ENCODE measurements at places on chromosomes 11 and 22. TPM values are rescaled to one million over a fixed set of nuclear protein-coding genes. Genes with fewer than 3 reads are reported as not detected.

LRRC74B gene
- total RNA-seq: not detected

DNA sequence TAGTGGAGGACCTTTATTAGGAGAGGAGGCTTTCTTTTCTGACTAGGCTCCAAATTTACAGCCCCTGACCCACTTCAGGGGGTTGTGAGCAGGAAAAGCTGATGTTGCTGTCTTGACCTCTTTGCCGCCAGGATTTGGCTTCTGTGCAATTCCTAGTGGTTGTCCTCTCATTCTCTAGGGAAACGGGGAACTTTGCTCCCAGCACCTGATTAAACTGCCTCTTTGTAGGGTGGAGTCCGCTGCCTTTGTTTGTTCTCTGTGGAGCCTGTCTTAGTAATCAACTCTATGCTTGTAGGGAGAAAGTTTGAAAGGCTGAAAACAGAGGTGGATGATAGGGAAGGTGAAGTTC is 16.3 kb downstream of the CTNND1 start:
- DNase-seq: no peak

- no peak for DNase-seq
Observed at GRCh38 chr22:45225732-45226502, 14.8 kb downstream of the KIAA0930 start.

DNA sequence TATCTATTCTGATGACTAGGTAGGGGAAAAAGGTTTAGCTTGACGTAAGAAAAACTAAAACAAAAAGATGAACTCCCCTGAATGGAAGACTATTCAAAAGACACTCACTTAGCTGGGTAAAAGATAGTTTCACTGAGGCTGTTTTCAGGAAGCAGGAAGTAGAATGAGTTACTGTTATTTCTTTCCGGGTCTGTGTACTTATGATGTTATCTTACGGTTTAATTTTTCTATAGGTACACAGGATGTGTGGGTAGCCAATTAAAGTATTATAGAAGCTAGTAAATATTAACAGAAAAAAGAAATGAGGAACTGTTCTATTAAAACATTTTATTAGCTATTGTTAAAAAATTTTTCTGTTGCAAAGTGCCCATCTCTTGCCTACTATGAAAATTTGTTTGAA is 45.8 kb upstream of the MMP7 start:
- no peak for DNase-seq

- DNase-seq: no peak
Observed at GRCh38 chr11:31996159-31996881, 94.6 kb upstream of the RCN1 start.

RIMBP3C gene
- 0.22 TPM for total RNA-seq

GRCh38 chr11:46238967-46239800 is 38.3 kb upstream of the CREB3L1 start:
- peak; percentile 89 for DNase-seq

- DNase-seq: no peak
Observed at GRCh38 chr22:33051960-33052839, 6.0 kb downstream of the SYN3 start.

DNA sequence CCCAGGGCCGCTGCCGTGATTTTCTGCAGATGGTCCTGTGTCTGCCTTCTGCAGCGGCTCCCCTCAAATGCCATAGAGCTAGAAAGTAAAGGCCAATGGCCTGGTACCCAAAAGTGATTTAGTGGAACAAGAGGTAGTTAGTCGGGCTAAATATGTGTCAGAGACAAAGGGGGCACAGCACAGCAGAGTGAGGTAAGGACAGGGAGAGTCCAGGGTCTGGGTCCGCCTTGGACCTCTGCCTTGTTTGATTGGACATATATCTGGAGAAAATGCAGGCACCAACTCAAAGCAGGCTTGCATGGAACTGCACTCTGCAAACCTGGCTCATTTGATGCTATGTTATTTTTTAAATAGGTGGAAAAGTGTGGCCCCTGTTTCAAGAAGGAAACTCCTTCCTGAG is 249.6 kb upstream of the B3GAT1 start:
- no peak for DNase-seq

- no peak for DNase-seq
Observed at GRCh38 chr22:17101475-17102296, 16.9 kb downstream of the IL17RA start.

OR5T2 gene
- not detected for total RNA-seq

NFAM1 gene
- total RNA-seq: 0.91 TPM

DNA sequence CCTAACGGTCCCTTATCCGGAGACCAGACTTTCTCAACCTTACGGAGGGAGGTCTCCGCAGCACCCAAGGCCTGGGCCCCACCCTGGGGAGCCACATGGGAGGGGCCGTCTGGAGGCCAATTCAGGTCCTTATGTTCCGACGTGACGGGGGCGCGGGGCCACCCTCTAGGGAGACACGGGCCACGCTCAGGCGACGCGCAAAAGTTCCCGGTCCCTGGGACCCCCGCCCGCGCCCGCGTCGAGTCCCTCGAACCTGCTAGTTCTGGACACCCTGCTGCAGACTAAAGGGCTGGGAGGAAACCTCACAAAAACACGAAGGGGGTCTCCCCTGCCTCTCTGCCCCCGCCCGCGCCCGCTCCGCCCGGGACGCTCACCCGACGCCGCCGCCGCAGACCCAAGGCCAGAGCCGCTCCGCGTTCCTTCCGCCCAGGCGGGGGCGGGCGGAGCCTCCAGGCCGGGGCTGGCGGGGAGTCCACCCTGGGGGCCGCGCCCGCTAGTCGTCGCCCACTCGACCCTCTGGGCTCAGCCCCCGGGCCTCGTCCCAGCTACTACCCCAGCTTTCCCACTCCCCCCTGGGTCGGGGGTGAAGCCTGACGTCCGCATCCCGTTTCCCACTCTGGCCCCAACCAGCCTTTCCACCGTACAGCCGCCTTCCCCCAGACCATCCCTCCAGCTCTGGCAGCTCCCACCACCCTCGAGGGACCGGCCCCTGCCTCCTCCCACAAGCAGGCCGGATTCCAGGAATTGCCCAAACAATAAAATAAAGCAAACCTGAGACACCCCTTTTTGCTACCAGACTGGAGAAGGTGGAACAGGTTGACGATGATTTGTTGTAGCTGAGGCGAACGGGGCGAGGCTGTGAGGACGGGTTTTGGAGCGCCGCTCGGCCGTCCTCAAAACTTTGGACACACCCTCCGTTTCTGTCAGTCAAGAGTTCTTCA is 2.7 kb downstream of the RNH1 start:
- peak; percentile 54 for DNase-seq

SHANK3 gene
- 20.4 TPM for total RNA-seq

- DNase-seq: peak; percentile 50
Observed at GRCh38 chr11:13238879-13239514, 38.6 kb upstream of the BMAL1 start.

DNA sequence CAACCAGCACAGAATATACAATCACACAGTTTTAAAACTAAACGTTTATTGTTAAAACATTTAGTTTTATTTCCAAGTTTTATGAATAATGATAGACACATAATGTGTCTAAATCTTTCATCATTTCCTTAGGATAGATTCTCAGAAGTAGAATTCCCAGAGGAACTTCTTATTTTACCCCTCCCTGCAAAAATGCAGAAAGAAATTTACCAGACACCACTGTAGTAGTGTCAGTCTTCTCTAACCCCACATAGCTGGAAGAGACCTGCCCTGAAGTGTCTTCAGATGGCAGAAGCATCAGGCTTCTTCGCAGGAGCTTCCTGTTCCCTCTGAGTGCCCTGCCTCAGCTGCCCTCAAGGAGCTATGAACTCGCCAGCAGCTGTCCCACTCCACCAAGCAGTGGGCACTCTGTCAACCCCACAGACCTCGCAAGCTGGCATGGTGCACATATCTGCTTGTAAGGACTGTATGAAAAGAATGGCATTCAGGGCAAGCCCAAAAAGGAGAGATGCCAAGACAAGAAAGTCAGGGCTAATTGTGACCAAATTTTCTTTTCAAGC is 28.5 kb upstream of the PAK1 start:
- DNase-seq: peak; percentile 23

TMA7B gene
- total RNA-seq: not detected

DNA sequence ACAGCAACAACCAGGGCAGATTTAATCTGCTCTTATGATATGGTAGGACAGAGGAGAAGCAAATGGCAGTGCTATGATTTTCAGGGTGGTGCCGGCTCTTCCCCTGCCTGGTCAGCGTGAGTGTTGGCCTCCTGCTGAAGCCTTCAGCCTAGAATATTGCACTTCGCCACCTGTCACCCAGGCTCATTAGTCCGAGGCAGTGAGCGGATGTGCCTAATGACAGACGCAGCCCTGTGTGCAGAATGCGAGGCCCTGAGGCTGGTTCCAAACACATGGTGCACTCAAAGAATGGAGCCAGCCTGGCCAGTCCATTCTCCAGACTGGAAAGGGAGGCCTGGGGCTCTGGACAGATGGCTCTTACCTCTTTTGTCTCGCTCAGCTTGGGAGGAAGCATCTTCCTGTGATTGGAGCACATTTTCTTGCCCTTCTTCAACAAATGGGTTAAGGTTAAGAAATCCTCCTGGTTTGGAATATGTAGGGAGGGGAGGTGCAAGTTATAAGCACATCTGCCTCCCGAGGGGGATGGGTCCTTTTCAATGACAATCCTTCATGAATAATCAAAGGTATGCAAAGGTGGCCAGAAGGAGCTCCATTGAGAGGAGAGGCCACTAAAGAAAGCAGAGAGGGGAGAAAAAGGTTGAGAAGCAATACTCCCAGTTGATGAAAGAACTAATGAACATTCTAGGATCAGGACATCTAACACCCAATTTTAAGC is 39.7 kb upstream of the GALNT18 start:
- peak; percentile 86 for DNase-seq

- no peak for DNase-seq
Observed at GRCh38 chr11:41189701-41190436, 269.6 kb downstream of the LRRC4C start.

DNA sequence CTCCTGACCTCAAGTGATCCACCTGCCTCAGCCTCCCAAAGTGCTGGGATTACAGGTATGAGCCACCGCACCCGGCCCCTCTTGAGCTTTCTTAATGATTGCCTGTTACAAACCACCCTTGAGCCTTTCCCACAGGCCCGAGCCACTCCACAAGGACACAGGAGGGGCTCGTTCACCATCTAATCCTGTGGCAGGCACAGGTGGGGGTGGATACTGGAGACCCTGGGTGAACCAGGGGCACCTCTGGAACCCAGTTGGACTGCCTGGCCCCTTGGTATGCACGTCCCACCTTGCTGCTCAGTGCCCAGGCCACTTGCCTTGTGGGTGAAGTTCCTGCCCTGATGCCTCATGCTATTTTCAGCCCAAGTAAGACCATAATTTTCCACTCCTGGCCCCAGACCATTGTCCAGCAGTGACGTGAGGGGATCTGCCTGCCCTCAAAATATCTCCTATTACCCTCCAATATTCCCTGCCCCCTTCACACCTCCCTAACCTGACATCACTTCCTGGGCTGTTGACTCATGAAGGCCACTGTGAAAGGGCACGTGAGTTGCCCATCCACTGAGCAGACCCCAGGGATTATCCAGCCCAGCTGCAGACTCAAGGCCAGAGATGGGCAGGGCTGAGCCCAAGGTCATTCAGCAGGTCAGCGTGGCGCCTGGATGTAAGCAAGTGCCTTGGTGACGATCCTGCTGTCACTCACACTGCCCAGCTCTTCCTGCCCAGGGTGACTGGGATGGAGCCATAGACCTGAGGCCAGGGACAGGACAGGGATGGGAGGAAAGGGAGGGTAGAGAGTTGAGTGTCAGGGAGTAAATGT is 19.6 kb downstream of the P2RY2 start:
- DNase-seq: peak; percentile 2

DNA sequence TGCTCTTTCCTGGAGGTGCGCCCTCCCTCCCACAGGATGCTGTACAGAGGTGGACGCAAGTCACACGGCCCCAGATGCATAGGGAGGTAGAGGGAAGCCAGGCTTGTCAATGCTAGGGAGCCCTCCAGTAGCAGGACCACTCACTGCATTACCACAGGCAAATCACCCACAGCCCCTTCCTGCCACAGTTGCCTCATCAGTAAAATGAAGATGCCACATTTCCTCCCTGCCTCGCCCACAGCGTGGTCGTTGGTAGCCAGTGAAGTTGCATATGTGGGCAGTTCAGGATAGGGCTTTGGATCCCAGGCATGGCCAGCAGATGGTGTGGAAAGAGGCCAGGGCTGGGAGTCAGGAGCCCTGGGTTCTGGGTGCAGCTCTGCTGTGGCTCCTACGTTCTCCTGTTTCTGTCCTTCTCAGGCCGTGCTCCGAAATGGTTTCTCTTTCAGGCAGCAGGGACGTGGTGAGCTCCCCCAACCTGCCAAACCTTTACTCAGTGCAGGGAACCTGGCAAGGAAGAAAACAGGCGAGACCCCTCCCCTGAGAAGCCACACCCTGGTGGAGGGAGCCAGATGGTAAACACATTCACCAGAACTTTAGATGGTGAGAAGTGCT is 22.6 kb downstream of the DAGLA start:
- no peak for DNase-seq

DNA sequence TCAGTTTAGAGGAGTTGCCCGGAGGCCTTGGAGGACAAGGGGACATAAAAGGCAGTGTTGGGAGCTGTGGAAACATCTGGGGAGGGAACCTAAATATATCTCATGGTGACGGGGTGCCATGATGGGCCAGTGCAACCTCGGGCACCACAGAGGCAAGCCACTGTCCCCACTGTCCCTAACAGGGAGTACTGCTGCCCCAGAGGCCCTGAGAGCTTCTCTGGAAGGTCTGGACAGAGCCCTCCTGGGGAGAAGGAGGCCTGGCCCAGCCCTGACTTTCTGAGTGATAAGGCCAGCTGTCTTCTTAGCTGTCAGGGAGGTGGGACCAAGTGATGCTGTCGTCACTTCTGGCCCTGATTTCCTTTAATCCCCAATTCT is 5.5 kb upstream of the P2RY6 start:
- DNase-seq: no peak

GRCh38 chr11:130462931-130463330 is 14.5 kb downstream of the ADAMTS15 start:
- DNase-seq: no peak

DNA sequence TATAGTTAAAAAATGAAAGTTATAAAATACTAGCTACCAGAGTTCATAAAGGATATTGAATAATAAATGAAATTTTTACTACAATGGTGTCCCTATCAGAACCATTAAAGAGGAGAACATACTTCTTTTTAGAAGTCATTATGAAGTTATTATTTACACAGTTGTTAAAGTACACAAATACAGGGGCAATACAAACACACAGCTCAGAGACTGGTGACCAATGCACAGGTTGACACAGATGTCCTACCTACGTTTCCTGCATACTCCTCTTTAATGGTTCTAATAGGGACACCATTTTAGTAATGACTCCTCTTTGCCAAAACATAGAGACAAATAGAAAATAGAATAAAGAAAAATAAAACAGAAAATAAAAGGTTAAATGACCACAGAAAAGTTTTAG is 10.1 kb downstream of the NLRP10 start:
- DNase-seq: no peak

GRCh38 chr11:9104580-9104979 is 13.2 kb upstream of the SCUBE2 start:
- no peak for DNase-seq

- DNase-seq: no peak
Observed at GRCh38 chr11:118076754-118077281, at the start of gene TMPRSS4. Gene TMPRSS4, plus strand, starts transcription at chr11:118077078. Its CDS starts 225 bp downstream, at chr11:118077303.

IGLL5 gene
- not detected for total RNA-seq

DNA sequence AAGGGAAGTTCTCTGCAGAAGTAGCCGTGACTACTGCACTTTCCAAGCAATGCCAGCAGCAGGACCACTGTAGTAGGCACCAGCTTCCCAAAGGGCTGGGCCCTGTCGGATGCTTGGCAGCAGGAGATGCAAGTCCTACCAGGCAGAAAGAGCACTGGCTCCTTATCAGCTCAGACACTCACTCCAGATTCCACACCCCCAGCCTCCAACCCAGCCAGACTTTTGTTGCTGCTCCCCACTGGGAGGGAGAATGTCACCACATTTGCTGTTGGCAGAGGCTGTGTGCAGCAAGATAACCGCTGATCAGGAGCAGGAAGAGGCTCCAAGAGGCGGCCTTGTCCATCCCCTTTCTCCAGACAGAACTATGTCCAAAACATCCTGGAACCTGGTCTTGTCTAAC is 118.7 kb downstream of the C11orf58 start:
- DNase-seq: no peak

GRCh38 chr11:71212871-71213559 is 39.4 kb downstream of the SHANK2 start:
- DNase-seq: no peak

Measured in glutamatergic neuron (in vitro differentiated cells).